ENCODE measurements at places on chromosomes 11 and 22.

- DNase-seq: no peak
Measured at GRCh38 chr22:44702479-44703198, 635 bp downstream of the PRR5 start.

DNA sequence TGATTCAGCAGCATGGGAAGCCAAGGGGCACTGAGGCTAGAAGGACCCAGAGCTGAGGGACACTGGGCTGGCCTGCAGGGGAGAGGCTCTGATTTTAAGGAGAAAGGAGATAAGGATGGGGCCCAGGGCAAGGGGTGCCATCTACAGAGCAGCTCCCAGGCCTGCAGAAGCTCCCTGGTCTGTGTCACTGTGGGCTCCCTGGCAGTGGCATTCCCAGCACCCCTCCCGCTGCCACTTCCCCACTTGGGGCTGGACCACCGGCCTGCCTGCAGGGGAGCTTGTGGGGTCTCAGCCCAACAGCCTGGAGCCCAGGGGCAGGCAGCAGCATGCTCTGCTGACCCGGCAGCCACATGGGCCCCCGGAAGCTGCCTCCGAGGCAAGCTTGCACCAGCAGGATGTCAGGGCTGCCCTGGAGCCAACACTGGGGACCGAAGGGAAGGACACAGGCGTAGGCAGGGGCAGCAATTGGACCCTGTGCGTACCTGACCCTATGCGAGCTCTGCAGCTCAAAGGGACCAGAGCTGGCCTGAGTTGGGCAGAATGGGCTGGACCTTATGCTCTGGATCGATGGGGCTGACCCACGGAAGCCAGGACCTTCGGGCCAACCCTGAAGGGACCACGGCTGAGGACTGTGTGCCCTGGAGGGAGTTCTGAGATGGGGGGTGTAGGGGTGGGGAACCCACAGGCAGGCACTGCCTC lies 35.4 kb upstream of the WNT7B start:
- DNase-seq: no peak

- DNase-seq: no peak
Measured at GRCh38 chr11:889687-890475, 20.7 kb downstream of the CHID1 start.

DNA sequence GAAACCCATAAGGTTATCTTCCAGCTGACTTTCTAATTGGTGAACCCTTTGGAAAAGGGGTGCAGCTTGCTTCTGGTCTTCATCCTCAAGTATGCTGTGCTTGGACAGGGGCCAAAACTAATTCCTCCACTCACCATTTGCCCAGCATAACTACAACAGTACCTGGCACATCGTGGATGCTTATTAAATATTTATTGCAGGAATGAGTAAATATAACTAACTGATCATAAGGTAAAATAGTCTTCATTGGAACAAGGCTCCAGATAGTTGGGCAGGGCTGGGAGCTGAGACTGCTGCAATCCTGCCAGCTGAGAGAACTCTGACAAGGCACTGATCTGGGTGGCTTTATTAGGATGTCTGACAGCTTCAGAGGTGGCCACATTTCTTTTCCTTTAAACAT lies 2.4 kb upstream of the SIDT2 start:
- DNase-seq: no peak

Measured in NCI-H2107 (cell line).